ENCODE measurements at places on chromosomes 1 and 21.

DNA sequence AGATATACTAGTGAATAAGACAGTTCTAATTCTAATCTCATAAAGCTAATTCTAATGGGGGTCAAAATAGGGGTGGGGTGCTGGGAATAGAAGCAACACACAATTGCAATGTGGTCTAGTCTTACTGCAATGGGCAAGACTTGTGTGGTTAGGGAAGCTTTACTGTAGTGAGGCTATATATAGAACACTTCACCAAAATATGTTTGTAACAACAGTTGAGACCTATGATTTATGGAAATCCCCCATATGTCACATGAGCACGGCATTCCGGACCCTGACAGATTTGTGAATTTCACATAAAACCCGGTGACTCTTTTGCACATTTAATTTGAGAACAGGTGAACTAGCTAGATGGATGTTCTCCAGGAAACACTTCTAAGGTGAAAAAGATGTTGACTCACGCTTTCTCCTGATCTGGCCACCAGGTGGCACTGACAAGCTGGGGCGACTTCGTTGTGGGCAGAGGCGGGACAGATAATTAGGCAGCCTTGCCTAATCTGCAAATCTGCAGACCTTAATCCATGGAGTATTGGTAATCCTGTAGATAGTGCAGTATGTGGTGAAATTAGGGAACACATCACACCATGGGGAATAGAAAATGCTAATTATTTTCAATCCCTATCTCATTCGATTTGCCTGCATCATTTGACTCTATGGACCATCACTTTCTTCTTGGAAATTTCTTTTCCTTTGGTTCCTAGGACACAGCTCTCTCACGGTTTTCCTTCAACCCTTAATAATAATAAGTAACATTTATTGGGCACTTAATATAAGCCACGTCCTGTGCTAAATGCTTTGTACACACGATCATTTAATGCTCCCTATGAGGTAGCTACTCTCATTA lies 37.7 kb downstream of the KIAA0040 start:
- DNase-seq, result peak; percentile 43

DNA sequence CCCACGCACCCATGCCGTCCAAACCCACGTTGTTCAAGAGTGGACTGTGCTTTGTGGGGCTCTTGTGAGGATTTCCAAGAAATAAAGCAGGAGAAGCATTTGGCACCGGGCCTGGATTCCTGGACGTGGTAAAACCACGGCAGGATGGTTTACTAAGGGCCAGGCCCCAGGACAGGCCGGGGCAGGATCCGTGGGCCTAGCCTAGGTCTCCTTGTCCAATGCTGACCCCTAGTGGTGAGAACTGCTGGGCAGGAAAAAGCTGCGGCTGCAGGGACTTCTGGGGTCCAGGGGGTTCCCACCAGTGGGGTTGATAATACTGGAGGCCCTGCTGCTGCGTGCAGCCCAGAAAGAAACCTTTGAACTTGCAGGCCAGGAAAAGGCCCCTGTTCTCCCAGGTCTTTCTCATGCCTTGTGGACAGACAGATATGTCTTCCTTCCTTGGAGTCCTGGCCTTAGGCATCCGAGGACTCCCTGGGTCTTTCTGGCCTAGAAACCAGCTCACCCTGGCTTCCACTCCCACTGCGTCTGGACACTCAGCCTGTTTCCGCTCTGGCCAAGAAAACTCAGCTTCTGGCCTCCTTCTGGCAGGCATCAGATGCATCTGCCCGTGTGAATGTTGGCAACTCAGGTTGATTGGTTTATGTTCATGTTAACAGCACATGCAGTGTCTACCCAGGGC lies 106.9 kb upstream of the TMEM51 start:
- DNase-seq, result no peak

DNA sequence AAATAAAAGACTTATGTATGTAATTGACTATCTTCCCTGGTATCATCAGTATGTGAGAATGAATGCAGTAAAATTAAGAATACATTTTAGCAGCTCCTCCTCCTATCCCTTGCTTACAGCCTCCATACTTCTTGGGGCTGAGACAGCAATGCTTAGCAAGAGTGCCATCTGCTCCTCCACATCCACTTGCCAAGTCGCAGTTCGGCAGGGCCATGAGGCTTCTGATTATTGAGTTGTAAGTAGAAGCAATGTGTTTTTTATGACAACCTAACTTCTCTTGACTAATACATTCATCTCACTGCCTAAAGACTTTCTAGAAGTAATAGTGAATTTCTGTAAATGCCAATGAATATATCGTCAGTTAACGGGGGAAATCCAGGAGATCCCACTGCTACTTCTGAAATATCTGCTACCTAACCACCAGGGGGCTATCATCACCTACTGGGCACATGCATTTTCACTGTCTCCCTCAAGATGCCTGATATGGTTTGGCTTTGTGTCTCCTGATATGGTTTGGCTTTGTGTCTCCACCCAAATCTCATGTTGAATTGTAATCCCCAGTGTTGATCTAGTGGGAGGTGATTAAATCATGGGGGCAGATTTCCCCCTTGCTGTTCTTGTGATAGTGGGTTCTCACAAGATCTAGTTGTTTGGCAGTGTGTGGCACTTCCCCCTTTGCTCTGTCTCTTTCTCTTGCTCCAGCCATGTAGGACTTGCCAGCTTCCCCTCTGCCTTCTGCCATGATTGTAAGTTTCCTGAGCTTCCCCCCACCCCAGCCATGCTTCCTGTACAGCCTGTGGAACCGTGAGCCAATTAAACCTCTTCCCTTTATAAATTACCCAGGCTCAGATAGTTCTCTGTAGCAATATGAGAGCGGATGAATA lies 59.6 kb downstream of the EXTL2 start:
- DNase-seq, result no peak

GRCh38 chr1:6727535-6727934 lies 25.9 kb upstream of the DNAJC11 start:
- DNase-seq, result peak; percentile 6

- DNase-seq, result no peak
Measured at GRCh38 chr1:86380257-86380861, 15.8 kb downstream of the ODF2L start.

DNA sequence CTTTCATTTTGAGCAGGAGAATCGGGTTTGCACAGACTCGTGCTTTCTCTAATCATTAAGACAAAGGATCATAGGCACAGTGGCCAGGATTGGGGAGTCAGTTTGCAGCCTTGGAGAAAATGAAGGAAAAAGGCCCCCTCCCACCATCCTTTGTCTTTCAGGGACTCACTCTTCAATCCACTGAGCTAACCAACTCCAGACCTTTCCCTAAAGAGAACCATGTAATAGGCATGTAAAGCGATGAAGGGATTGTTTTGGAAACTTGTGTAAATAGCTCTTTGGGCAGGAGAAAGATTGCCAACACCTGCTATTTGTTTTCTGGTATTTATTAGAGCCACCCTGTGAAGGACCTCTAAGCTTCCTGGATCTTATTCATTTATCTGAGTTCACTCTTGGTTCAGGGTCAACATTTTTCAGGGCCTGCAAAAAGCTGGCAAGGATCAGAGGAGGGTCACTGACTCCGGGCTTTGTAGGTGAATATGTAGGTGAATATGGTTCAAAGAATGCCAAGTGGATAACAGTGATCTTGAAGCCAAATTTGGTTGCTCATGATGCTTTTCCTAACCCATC lies 192.6 kb upstream of the FGGY start:
- no peak for DNase-seq

DNA sequence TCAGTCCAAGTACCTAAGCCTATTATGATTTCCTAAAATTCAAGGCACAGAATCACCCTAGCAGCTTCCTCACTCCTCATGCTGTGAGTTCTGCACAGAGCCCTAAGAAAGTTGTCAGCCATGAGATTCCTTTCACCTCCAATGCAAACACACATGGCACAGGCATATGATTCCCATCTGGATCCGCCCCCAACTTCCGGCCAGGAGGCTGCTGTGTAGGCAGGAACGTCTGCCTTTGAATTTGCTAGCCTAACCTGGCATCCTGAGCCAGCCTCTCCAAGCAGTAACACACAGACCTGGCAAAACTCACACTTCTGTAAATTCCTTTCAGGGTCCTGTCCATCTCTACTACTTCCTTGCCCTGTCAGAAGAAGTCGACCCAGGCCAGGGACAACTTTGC lies 521.1 kb upstream of the BEND5 start:
- DNase-seq, result no peak

GRCh38 chr1:21323091-21323490 lies 32.8 kb upstream of the ECE1 start:
- no peak for DNase-seq

- DNase-seq, result no peak
Measured at GRCh38 chr1:227317523-227318015, 723 bp downstream of the CDC42BPA start.

DNA sequence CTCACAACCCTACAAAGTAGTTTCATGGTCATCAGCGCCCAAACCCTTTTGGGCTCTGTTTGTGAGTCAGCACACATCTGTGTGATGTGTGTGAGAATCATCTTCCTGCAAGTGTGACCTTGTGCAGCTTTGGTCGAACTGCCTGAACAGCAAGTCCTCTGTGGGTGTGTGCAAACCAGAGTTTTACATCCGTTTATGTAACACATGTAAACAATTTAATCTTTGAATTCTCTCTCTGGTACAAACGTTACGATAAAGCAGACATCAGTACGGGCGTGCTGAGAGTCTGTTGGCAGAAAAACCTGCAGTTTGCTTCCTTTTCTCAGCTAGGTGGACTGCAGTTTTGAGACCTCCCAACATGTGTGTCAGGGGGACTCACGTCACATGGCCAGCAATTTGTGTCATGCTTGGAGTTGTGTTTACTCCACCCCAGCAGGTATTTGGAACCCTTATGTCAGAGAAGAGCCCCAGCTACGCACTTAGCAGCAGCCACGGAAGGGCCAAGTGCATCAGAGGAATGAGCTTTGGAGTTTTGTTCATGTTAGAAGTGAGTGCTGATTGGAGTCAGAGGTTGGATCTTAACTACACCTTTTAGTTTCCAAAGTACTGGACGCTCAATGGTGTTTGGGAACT lies 230.8 kb downstream of the PAPPA2 start:
- no peak for DNase-seq

DNA sequence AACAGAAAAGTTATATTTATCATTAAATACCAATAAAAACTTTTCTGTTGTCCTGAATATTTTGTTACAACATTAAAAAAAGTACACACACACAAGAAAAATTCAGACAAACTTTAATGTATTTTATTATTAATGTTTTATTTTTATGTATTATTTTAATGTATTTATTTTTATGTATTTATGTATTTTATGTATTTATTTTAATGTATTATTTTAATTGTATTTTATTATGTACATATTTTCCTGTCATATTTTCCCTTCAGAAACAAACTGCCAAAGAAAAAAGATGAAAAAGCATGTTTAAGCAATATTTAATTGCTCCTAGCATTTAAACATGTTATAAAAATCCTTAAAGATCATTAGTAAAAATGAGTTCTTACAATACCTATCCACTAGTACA lies 222.1 kb downstream of the RERE start:
- no peak for DNase-seq

DNA sequence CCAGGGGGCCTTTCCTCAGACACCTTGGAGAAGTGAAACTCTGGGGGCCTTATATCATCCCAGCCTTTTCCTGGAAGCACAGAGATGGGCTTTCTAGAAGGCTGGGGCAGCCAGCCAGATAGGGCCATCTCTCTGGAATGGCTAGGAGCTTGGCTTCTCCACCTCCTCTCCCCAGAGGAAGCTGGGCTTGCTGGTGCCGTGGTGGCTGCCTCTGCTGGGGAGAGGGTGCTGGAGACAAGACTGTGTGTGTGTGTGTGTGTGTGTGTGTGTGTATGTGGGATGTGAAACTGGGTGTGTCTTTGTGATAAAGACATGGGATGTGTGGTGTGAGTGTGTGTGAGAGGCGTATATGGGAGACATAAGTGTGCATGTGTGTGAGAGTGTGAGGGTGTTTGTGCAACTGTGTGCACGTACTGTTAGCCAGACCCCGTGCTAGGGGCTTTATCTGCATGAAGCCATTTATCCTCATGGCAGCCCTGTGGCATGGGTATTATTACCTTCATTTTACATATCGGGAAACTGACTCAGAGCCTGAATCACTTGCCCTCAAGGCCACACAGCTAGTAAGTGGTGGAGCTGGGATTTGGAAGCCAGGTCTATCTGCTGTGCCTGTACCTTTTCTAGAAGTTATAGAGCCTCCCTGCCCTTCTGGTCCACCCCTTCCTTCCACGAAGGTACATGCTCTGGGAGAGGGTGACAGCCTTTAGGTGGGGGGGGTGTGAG lies 44.2 kb downstream of the PTPRU start:
- DNase-seq, result no peak

DNA sequence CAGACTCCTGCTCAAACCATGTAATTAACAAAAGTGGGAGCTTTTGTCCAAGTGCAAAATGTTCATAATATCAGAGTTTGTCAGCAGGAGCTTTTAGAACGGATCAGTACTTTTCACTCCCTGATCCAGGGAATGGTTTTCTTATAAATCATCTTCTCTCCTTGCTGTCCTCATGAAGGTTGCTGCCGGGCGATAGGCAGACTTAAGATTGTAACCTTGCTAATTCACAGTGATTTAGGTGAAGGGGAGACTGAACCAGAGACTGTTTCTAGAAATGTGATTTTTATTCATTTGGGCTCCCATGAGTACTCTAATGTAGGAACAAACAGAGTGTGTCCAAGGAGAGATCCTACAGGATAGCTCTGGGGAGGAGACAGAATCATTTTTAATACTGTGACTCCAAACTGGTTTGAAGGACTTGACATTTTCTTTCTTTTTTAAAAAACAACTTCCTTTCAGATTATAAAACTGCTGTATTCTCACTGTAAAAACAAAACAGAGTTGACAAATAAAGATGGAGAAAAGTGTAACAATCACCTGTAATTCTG lies 23.7 kb downstream of the ELAVL4 start:
- no peak for DNase-seq

DNA sequence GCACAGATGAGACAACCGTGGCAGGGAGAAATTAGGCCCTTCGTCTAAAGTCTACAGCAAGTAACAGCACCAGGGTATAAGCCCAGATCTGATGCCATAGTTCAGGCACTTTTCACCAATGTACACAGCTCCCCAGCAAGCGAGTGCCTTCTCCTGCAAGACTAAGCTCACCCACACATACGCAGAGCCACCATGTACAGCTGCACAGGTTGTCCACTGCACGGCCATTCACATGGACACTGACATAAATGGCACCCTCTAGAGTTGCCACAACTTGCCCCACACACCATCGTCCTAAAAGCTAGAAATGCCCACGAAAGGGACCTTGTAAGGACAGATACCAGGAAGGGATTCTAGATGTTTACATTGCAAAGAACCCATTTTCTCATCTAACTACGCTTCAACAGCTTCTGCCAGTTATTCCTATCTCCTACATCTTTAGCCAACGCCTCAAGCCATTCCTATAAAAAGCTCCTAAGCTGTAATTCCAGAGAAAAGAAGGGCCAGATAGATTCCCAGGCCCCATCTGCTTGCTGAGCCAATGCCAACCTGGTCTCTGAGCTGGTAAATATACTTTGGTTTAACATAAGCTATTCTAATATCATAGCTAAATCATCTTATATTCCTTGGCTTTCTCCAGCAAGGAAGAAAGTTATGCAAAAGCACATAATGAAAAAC lies 174.0 kb upstream of the KAZN start:
- DNase-seq, result no peak

All from T-helper 22 cell (primary cell).